Activated CD4-positive, alpha-beta T cell treated with anti-CD3 and anti-CD28 coated beads, Interleukin-2, amount 50 U/mL, for 48 hours (primary cell): ENCODE measurements at places on chromosomes 2 and 18.

GRCh38 chr2:209663139-209663538, 108.5 kb upstream of the UNC80 start:
- DNase-seq = no peak

DNA sequence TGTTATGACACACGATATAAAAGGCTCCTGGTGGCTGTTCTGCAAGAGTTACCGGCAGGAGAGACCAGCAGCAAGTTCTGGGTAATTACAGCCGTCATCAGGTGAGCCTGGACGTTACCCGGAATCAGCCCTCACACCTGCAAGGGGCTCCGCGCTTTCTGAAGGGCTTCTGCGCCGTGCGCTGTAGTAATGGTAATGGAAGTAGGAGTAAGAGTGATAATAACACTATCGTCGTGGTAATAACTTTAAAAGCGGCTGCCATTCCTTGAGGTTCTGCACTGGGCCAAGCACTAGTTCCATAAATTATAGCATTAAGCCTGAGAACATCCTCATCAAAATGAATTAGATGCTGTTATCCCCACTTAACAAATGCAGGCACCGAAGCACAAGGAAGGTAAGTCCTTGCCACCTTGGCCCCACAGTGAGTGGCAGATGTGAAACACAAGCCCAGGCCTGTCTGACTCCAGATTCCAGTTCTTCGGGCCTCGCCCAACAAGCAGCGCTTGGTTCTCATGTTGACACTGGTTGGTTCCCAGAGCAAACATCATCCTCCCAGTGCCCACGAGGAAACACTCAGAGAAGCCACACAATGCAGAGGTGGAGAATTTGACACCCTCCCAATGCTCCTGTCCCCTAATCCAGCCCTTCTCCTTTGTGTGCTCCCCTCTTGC, 205.2 kb downstream of the EIPR1 start:
- no peak for DNase-seq

GRCh38 chr2:193900292-193900691, 1705.6 kb upstream of the TMEFF2 start:
- DNase-seq = no peak

DNA sequence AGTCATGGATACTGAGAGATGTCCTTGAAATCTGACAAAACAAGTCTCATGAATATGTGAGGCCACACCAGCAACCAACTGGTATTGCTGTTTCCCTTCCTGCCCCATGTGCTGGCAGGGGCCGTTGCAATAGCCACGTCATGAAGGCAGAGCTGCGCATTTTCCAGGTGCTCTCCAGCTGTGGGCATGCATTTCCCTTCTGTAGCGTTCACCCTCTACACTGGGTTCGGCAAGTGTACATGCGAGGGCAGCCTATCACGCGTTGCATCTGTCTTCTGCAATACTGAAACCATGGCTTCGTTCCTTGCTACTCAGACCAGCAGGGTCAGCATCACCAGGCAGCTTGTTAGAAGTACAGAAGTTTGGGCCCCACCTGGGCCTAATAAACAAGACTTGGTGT, 17.4 kb downstream of the ARL4C start:
- no peak for DNase-seq

DNA sequence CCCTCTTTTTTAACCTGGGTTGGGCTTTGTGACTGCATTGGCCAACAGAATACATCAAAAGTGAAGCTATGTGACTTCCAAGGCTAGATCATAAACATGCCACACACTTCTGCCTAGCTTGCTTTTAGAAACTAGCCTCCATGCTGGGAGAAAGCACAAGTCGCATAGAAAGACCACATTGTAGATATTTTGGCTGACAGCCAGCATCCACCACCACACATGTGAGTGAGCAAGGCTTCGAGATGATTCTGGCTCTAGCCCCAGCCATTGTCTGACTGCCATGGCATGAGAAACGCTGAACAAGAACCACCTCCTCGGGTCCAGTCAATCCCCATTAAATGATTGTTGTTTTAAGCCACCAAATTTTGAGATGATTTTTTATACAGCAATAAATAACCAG, 66.8 kb upstream of the STPG4 start:
- no peak for DNase-seq

DNA sequence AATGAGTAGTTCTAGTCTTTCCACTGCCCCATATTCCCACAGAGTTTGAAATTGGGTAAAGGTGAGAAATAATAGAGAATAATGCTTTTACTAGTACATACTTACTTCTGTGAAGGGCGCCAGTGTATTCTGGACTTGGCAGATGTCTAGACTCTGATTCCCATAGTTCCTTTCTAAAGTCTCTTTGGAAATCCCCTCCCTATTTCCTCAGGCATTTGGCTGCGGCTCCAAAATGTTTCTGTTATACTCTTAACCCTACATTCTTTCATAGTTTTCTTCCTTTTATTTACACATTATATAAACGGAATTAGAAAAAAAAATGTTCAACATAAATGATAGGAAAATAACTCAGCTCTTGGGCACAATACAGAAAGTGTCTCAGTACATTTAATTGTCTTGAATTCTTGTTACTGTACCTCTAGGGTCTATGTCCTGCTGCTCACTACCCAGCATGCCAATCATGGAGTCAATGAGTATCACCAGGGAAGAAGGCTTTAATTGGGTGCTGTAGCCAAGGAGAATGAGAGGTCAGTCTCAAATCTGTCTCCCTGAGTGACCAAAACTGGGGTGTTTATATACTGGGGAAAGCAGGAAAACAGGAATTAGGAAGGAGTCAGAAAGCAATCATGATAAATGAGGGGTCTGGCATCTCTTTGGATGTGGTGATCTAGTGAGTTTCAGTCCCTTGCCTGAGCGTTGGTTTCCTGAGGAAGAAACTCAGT, 147.8 kb upstream of the MMADHC start:
- DNase-seq = no peak

DNA sequence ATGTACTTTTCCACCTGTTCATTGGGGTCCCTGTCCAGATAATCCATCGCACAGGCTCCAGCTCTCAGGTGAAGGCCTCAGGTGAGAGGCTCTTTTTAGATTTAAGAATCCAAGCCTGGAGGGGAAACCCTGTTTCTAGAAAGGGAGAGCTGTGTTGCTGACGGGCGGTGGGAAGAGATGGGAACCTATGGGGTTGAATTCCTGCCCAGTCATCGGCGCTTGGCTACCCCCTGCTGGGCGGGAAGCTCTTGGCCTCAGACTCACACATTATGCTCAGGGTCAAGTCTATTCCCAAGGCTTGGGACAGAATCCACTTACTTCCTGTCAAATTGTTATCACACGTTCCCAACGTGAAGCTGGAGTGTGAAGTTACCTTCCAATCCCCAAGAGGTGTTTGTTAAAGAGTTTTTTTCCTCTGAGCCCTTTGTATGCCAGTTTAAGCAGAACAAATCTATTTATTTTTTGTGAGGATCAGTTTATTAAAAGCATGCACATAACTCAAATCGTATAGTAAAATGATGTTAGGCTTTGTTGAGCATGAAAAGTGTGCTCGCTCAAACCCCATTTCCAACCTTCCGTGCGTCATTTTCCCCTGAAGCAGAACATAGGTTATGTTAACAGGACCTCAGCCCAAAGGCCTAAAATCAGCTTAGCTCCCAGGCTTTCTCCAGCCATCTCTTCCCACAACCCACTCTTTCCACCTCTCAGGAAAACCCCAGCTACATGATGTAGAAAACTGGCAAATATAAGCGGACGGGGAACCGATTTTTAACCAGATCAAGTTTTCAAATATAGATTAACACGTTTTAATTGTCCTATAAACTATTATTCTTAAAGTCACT, 181.7 kb upstream of the ETAA1 start:
- no peak for DNase-seq

DNA sequence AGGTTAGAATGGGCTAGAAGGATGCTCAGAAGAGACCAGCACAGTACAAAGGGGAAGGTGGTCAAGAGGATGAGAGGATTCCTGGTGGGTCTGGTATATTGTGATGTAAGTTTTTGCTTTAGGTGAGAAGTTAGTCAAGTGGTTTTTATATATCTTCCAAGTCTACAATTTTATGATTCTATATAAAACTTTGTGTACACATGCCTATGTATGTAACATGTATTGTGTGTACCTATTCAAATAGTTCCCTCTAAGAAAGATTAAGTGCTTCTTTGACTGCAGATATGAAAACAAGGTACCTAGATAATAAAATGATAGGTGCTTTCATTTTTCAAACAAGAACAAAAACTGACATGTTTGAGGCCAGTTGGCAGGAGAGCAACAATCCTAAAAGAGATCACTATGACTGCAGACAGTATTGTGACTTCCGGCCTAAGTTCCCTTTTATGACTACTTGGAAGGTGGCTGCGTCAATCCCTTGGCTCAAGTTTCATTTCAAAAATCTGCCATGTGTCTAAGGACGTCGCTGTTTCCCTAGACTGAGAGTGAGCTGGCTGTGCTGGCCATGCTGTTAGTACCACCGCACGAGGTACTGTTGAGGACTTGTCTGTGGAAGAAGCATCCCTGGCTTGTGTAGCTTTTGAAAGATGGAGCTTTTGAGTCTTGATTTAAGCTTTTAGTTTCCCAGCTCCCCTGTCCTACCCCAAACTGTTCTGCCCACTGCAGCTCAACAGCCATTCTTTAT, 123.1 kb downstream of the PRPF40A start:
- DNase-seq = no peak

- DNase-seq = peak; percentile 35
Observed at GRCh38 chr2:231397011-231397927, 1.8 kb downstream of the B3GNT7 start.

DNA sequence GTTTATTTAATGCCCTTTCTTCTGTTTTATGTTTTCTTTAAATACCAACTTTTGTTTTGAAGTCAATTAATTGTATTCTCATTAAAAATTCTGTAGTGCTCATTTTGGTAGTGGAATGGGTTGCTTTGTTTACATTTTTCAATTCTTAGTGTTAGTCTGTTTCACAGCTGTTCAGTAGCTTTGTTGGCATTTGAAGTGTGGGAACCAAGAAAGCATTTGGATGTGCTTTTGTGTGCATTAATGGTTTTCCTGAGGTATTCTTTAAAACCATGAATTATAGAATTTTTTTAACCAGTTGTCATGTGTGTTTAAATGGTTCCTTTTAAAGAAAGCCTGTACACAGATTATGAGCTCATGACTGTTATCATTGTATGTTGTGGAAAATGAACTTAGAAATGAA, 19.7 kb downstream of the MIB1 start:
- DNase-seq = no peak

- no peak for DNase-seq
Observed at GRCh38 chr2:143121957-143122356, 7.3 kb upstream of the ARHGAP15 start.

DNA sequence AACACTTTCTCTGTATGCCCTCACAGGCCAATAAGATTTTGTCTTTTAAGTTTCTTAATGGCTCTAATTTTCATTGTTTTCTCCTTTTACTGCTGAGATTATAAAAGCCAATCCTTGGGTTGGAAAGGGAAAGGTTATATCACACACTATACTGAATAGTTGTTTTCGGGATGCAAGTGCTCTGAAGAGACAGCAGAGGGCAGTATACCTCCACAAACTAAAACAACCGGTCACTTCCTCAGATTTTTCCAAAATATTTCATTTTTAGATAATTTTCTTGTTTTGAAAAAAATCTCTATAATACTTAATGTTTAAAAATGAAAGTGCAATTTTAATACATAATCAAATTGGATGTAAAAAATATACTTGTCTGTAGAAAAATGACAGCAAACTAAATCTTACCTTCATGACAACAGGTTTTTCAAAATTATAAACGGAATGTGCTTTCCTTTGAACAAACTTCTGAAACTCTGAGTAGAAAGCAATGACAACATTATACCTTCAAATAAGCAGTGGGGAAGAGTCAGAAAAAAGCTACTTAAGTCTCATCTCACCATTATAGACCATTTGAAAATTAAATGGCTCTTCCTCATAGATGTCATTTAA, 82.7 kb downstream of the ORC4 start:
- DNase-seq = no peak

DNA sequence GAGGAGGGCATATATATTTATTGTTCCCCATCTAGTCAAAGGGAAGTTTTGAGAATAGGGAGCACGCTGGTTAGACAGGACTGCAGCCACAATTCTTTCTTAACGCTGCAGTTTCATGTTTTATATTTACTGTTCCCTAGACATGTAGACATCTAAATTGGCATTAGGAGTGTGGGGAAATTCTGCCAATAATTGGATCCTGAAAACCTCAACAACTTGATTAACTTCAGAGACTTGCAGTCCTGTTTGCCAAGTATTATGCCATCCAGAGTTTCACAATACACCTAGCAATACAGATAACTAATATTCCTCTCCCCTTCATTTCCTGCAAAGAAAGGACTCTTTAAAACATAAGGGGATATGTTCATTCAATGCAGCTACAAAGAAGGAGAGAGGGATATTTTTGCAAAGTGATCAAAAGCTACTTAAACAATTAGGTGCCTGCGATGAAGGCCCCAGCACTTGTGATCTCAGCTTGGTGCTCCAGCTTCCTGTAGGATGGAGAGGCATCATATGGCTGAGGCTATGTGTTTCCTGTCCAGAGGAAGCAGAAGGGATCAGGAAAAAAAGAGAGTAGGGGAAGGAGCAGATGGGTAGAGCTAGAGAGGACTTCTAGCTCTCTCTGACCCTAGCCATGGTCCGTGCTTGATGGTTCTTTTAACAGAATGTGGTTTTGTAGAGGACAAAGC, 264.4 kb downstream of the MTX2 start:
- DNase-seq = no peak

- DNase-seq = no peak
Observed at GRCh38 chr2:27973592-27973991, 83.1 kb downstream of the BABAM2 start.

GRCh38 chr2:26971911-26972786, 1.7 kb downstream of the MAPRE3 start:
- no peak for DNase-seq

GRCh38 chr18:51953521-51953920, 386.5 kb upstream of the DCC start:
- no peak for DNase-seq

GRCh38 chr2:18149660-18150246, 271.3 kb downstream of the KCNS3 start:
- DNase-seq = no peak

GRCh38 chr2:105674859-105675541, 69.7 kb upstream of the NCK2 start:
- DNase-seq = peak; percentile 48

DNA sequence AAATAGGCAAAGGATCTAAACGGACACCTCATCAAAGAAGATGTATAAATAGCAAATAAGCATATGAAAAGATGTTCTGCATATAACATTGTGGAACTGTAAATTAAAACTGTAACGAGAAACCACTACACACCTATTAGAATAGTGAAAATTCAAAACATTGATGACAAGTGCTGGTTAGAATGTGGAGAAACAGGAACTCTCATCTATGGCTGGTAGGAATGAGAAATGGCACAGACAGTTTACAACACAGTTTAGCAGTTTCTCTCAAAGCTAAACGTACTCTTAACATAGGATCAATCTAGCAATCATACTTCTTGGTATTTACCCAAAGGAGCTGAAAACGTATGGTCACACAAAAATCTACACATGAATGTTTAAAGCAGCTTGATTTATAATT, 126.2 kb downstream of the TRIB2 start:
- no peak for DNase-seq

GRCh38 chr2:132479155-132479554, 62.5 kb downstream of the GPR39 start:
- DNase-seq = no peak

DNA sequence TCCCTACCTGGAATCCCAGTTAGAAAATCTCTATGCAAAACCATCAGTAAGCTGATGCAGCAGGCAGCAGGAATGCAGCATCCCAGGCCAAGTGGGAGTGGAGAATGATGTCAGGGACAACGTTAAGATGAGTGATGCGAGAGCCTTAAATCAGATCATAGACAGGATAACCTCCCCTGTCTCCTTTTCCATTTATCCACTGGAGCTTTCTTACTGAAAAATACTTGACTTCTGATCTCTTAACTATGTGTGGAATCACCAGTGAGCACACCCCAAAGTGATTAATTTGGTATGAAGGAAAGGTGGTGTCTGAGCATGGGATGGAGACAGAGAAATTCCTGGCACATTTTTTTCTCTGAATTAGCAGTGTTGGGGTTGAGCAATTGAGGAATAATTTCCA, 98.0 kb downstream of the RND3 start:
- DNase-seq = no peak
